A673 (cell line): ENCODE measurements at places on chromosomes 2 and 18. TPM values are rescaled to one million over a fixed set of nuclear protein-coding genes. Genes with fewer than 3 reads are reported as not detected.

- H3K4me3 ChIP-seq, result no peak overlapping the region
- H3K36me3 ChIP-seq, result no peaks in the 10 kb centered on the region
- H3K27ac ChIP-seq, result no peak overlapping the region
- H3K4me1 ChIP-seq, result no peaks in the 10 kb centered on the region
- no peaks in the 10 kb centered on the region for H3K27me3 ChIP-seq
Measured at GRCh38 chr2:7594211-7594610, 677.0 kb downstream of the RNF144A start.

- no peak overlapping the region for H3K27ac ChIP-seq
- DNase-seq, result no peak
- H3K4me1 ChIP-seq, result no peaks in the 10 kb centered on the region
- H3K36me3 ChIP-seq, result no peaks in the 10 kb centered on the region
Measured at GRCh38 chr2:179017773-179018357, 32.1 kb downstream of the CCDC141 start.

DNA sequence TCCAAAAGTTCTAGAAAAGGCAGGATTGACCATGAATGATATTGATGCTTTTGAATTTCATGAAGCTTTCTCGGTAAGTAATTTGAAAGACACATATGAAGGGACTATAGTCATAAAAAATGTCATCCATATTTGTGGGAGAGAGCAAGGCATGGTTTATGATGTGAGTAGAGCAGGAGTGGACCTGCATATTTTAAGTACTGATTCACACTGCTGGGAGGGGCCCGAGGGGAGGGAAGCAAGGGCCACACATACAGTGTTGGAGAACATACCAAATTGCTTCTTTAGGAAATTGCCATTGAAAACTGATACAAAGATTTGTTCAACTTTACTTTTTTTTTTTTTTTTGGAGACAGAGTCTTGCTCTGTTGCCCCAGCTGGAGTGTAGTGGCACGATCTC is 39.4 kb downstream of the HADHB start:
- H3K4me1 ChIP-seq, result no peaks in the 10 kb centered on the region
- no peak overlapping the region for H3K4me3 ChIP-seq
- peaks cover 53% of the 10 kb centered on the region for H3K36me3 ChIP-seq
- no peak overlapping the region for H3K27ac ChIP-seq
- DNase-seq, result no peak

SKA1 gene
- total RNA-seq, result 37.3 and 41.8 TPM in 2 replicates

VIL1 gene
- total RNA-seq, result not detected in 2 replicates
